ENCODE measurements at places on chromosomes 5 and 9.

- DNase-seq: no peak
Observed at GRCh38 chr5:33433303-33434240, 7.2 kb upstream of the TARS1 start.

DNA sequence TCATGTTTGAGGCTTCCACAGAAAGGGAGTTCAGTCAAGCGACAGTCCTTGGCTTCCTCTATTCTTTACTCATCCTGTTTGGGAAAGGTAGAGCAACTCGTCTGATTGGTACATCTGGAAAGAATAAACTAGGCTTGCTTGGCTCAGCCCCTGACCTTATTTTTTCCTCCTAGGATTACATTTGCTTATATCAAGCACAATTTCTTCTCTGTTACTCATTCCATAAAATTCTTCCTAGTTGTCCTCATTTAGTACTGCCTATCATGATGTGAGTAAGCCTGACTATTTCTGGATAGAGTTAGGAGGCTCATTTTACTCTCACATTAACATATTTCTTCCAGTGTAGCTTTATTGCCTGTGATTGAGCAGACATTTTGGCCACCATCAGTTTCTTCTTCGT, 10.9 kb upstream of the CARNMT1 start:
- no peak for DNase-seq

DNA sequence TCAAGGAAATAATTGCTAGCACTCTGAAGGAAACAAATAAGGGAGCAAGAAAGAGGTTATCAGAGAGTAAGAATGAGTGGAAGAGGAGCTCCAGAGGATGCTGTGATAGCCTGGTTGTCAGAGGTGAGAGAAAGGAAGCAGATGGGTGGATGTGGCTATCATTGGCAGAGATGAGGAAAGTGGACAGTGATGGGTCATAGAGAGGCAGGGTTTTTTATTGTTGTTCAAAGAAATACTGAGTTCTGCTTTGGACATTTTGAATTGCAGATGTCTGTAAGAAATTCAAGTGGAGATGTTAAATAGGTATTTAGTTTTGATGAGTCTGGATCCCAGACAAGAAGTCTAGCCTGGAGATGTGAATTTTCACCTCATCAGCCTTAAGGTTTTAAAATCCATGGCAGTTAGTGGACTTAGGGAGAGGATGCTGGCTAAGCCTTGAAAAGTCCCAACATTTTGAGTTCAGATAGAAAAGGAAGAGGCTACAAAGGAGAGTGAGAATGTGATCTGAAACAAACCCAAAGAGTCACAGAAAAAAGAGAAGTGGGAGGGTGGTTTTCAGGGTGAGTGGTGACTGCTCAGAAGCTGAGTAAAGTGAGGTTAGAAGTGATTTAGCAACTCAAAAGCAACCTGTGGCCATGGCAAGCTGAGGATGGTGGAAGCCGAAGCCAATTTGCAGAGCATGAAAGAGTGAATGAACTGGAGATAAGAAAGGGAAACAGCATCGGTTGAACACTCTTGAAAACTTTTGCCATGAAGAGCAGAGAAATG, 50.4 kb downstream of the PPIC start:
- no peak for DNase-seq

DNA sequence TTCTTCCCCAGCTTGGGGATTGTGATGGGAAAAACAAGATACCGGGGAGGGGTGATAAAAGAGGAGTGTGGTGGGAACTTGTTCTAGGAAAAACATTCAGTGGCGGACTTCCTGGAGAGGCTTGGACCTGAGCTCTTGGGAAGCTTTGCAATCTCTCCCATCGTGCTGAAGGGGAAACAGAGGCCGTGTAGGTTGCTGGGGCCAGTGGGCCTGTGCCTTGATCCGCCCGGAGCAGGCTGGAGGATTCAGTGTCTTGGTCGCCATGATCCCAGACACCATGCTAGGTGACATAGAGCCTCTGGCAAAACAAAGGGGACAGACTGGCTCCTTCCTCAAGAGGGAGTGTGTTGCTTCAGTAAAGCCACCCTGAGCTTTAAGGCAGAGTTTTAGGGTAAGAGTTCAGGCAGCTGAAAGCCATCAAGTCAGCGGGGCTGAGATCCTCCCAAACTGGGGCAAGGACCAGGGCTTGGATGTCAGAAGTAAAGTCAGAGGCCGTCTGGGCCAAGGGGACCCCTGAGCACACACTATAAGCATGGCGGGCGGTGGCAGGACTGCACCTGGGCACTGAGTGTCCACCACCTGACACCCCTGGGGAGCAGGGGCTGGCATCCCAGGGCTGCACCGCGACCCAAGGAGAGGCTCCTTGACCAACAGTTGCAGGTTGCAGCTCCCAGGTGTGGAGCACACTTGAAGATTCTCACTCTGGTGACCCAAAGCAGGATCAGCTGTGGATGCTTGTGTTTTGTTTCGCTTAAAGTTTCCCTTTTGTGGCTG, 44.7 kb downstream of the TRIP13 start:
- DNase-seq: no peak

DNA sequence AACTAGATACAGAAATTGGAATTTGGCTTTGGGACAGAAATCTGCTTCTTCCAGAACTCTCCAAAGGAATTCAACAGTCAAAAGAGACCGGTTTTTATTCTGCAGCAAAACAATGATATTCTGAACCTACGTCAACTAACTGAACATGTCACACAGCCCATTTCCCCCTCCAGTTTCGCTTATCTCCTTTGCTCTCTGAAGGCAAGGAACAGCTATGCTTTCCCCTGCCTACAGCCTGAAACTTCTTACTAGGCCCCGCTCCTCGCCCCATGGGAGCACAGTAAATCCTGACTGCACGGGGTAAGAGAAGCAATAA, 488 bp downstream of the SKIC3 start:
- DNase-seq: no peak

GRCh38 chr5:71932655-71933338, 174.5 kb upstream of the MAP1B start:
- no peak for DNase-seq

- DNase-seq: peak; percentile 95
Observed at GRCh38 chr9:113275157-113276131, at the start of the genes CDC26 and PRPF4. Gene CDC26, minus strand, starts transcription at chr9:113275572. Its CDS starts 3,065 bp downstream, at chr9:113272507. Gene PRPF4, plus strand, starts transcription at chr9:113275658. Its CDS starts 86 bp downstream, at chr9:113275744.
